ENCODE measurements at places on chromosomes 7 and 10.
A peak's percentile ranks its signal among the peaks of the same experiment; 100 is the strongest.

- DNase-seq: no peak
These were observed 47.0 kb downstream of the AMZ1 start for GRCh38 chr7:2734751-2735571.

DNA sequence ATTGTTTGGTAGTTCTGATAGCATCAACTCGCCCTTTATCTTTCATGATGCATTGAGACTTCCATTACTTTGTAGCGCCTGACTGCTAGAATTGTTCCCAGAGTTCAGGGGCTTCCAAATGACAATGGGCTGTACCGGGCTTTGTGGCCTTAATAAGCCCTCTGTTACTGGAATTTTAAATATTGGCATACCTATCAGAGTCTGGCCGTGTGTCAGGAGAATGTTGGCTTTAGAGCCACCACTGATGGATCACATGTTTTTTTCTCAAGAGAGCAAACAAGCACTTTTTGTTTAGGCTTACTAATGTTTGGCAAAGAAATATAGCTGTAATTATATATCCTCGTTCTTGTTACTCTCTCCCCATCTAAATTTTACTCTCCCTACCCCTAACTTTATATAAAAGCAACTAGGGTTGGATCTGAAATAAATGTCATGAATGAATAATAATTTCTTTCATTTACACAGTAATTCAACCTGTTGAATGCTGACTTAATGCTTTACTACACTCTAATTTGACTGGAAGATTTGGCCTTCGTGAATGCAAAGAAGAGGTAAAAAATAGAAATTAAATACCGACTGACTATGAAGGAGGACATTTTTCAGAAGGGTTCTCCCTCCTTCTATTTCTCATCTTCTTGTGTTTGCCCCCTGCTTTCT, 396.7 kb downstream of the AUTS2 start:
- no peak for DNase-seq

DNA sequence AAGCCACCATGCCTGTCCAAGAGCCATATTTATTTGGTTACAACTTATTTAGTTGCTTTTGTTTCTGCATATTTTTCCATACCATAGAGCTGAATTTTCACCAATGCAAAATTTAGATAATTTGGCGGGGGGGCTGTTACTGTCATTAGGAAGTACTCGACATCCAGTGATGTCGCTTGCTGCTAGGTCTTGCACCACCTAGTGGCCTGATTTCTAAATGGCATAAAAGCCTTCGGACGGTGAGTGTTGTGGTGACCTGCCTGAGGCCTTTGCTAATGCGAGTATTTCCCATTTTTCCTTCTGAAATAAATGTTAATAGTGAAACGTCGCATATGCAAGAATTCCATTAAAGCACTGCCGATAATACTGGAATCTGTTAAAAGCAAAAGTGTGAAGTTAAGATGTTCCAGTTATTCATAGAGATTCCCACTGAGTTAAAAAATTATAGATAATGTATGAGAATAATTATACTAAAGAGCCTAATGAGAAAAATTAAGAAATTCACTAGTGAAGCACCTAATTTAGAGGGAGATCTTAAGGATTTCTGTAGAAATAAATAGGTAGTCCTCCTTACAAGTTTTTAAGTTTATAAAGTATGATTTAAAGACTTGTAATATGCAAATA, 86.1 kb upstream of the DNAJB6 start:
- peak; percentile 18 for DNase-seq

GRCh38 chr10:16966991-16967865, 150.0 kb upstream of the RSU1 start:
- no peak for DNase-seq

DNA sequence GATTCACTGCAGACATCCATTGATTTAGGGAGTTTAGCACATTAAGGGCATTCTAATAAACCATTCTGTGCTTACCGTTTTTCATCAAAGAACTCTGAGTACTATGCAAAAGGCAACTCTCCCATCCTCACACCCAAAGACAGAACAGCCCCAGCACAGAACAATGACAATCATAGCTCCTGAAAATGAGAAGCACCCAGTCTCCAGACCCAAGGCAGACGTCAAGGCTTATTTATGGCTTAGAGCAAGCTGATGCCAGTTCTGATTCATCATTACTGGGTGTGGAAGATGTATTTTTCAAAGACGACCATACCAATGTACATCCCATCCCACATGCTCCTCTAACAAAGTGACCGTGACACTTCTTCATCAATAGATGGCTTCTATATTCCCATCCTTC, 67.6 kb downstream of the OSBPL3 start:
- no peak for DNase-seq

- no peak for DNase-seq
These were observed 70.4 kb downstream of the ST8SIA6 start for GRCh38 chr10:17383801-17384555.

DNA sequence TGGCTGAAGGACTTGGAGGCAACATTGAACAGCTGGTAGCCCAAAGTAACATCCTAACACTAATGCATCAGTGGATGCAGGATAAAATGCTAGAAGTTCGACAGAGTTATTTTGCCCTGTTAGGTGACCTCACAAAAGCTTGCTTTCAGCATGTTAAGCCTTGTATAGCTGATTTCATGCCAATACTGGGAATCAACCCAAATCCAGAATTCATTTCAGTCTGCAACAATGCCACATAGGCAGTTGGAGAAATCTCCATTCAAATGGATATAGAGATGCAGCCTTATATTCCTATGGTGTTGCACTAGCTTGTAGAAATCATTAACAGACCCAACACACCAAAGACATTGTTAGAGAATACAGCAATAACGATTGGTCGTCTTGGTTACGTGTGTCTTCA, 62.9 kb downstream of the CCSER2 start:
- DNase-seq: no peak

DNA sequence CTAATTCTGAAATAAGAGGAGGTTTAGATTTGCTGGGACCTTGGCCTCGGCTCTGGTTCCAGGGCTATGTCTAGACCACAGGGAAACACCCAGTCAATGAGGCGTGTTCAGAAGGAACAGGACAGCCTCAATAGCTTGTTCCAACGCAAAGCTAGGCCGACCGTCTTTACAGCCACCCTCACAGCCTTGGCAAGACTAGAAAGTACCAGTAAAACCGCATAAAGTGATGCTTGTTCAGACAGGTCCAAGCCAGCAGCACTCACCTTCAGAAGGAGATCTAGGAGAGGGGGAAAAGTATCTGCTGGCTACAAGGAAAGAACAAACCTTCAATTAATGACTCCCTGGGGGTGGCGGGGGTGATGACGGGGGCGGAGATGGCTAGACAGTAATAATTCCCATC, 50.1 kb upstream of the LMTK2 start:
- no peak for DNase-seq

- no peak for DNase-seq
These were observed 33.6 kb downstream of the GPER1 start for GRCh38 chr7:1121476-1121875.

DNA sequence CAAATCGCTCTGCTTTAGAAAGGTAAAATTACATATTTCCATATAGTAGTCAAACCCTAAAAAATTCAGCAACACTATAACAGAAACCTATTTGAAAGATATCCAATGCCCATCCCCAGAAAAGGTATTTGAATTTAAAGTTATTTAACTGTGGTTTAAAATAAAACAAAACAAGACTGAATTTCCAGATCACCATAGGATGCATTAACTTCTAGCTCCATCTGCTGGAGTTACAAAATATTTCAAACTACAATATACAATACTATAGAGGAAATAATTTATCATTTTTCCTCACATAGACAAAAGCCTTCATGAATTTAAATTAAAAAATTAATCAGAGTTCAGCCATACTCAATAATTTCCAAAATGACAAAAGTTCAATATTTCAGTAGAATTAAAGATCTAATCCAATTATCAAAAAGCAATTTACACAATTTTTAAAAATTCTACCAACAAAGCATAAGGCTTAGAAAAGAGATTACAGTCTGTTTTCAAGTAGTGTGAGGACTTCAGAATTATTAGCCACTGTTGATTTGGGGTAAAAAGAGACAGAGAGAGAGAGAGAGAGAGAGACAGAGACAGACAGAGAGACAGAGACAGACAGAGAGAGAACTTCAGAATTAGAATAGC, 75.9 kb downstream of the LMBR1 start:
- no peak for DNase-seq

DNA sequence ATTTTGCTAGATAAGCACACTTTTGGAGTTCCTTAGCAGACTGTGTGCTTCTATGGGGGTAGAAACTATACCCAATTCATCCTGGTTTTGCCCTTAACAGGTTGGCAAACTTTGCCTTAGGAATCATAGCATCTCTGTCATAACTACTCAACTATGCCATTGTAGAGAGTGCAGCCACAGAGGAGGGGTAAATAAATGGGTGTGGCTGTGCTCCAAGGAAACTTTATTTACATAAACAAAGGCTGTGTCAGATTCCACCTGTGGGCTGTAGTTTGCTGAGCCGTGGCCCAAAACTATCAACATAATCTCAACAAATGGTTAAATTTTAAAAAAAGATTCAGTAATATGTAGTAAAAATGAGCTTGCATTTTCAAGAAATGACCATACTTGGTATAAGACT, 51.6 kb upstream of the LAMB1 start:
- DNase-seq: no peak

- DNase-seq: no peak
These were observed 81.7 kb downstream of the DLG5 start for GRCh38 chr10:77844713-77845445.

- peak; percentile 67 for DNase-seq
These were observed 212.4 kb downstream of the CCSER2 start for GRCh38 chr10:84540617-84541288.

- no peak for DNase-seq
These were observed 84.8 kb downstream of the HBP1 start for GRCh38 chr7:107253599-107253998.

- DNase-seq: no peak
These were observed 364.2 kb downstream of the AUTS2 start for GRCh38 chr7:69962186-69963065.

- no peak for DNase-seq
These were observed 656.0 kb downstream of the CNTNAP2 start for GRCh38 chr7:146772601-146773000.

DNA sequence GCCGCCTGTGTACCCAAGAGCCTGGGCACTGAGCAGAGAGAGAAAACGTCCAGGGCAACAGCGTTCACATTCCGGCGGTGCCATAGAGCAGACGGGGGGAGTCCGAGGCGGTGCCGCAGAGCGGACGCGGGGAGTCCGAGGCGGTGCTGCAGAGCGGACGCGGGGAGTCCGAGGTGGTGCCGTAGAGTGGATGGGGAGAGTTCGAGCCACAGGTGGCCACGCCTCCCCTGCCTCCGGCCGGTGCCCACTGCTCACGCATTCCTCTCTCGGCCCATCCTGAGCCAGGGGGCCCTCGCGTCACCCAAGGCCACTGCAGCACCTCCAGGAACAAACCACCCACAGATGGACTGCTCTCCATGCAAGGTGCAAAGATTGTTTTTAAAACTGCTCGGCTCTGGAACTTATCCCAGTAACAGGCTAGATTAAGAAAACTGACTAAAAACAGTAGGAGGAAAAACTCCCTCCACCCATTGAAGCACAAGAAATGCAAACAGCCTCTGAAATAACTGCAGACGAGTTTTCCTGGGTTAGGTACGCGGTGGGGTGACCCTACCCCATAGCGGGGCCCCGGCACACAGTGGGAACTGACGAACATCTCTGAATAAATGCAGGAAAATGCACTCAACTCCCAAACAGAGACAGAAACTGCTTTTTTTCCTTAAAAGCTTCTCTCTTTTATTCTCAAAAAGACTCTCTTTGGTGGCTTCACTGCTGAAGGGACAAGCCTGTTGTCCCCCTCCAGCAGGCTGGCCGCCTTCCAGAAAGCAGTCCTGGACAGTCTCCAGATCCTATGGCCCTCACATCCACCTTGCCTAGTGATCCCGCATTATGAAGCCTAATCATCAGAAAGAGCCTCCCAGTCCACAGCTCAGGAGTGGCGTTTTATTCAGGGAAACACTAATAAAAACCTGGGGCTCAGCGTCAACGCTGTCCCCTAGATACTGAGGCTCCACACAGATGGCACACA, 55.9 kb downstream of the DIP2C start:
- no peak for DNase-seq

- DNase-seq: no peak
These were observed 61.6 kb downstream of the ANKRD7 start for GRCh38 chr7:118286131-118286530.

DNA sequence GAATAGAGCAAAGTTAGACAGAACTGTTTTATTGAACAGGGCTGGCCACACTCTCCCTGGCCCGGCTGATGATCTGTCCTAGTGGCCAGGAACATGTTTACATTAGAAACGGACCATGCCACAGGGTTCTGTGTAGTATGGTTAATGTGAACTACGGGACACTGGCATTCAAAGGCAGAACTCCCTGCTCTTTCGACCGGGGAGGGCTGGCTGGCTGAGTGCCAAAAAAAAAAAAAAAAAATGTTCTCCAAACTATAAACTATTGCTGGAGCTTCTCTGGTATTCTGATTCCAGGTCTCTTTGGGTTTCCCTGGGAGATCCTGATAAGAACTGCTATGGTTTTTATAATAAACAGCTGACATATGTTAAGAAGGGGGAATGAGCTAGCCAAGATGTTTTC, 1262.6 kb upstream of the SORCS1 start:
- no peak for DNase-seq

DNA sequence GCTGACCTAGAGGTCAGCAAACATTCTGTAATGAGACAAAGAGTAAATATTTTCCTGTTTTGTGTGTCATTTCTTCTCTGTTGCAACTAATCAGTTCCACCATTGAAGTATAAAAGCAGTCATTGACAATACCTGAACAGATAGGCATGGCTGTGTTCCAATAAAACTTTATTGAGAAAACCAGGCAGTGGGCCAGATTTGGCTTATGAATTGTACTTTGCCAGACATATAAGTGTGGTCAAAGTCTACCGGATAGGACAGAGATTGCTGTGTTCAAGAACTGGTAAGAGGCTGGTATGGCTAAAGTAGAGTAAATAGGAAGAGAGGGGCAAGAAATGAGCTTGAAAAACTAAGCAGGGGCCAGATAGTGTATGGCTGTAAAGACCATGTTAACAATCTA, 38.3 kb upstream of the TAC1 start:
- no peak for DNase-seq

DNA sequence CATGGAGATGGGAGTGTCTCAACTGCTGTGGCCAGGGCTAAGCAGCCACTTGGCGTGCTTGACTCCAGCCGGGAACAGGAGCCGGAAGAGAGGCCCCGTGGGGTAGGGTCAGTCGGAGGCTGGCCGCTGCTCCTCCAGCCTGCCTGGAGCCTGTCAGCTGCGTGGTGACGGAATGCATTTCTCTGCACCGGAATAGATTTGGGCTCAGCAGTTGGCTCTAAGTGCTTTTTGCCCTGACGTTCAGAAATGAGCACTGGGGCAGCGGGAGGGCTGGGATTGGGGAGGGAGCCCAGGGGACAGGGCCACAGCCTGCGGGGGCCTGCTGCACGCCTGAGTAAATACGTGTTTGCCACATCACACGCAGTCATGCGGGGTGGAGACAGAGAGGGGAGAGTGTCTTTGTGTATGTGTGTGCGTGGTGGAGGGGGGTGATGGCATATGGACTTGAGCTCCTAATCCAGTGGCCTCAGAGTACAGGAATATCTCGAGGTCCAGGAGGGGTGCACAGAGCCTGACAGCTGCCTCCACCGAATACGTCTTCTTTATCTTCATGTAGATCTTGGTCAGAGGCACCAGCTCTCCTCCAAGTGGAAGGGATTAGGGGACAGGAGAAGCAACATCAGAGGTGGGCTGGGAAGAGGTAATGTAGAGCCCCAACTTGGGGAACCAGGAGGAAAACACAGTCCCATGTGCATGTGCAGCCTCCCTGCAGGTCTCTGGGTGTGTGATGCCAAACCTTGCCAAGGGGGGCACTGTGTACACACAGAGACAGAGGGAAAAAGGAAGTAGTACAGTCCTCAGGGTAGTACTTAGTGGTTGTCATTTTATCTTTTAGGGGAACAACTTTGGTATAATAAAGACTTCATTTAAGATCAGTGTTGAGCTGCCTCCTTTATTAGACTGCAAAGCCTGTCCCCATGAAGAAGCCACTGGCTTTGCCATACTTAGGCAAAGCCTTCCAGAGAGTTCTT, 151.4 kb downstream of the CDH23 start:
- no peak for DNase-seq

All from CD8-positive, alpha-beta memory T cell (primary cell).